Hematopoietic multipotent progenitor cell treated with erythropoietin and hydrocortisone succinate and interleukin-3 and kit ligand, for 6 days (in vitro differentiated cells): ENCODE measurements at places on chromosomes 5 and 9.
A peak's percentile ranks its signal among the peaks of the same experiment; 100 is the strongest.

GRCh38 chr5:80961376-80962281 is 1.5 kb downstream of the RASGRF2 start:
- no peak for DNase-seq

DNA sequence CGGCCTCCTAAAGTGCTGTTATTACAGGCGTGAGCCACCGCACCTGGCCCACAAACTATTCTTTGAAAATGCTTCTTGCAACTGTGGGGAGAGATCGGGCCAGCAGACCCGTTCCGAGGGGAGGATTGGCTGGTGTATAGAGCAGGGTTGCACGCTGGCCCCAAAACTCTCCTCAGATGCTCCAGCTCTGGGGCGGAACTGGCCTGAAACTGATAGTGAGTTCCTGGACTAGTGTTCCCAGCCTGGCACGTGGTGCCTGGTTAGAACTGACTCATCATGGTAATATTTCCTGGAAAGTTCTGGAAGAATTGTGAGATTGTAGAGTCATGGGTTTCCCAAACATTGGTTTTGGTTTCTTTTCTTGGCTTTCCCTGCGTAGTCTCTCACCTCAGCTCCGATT is 120.5 kb downstream of the FBXL7 start:
- no peak for DNase-seq

GRCh38 chr9:78826527-78826926 is 529.6 kb downstream of the PSAT1 start:
- DNase-seq = no peak

GRCh38 chr5:172881691-172882370 is 47.8 kb downstream of the ERGIC1 start:
- DNase-seq = peak; percentile 66

- no peak for DNase-seq
These were observed 307.0 kb upstream of the PANK3 start for GRCh38 chr5:168886157-168886556.
